ENCODE measurements at places on chromosomes 2 and 18.

DNA sequence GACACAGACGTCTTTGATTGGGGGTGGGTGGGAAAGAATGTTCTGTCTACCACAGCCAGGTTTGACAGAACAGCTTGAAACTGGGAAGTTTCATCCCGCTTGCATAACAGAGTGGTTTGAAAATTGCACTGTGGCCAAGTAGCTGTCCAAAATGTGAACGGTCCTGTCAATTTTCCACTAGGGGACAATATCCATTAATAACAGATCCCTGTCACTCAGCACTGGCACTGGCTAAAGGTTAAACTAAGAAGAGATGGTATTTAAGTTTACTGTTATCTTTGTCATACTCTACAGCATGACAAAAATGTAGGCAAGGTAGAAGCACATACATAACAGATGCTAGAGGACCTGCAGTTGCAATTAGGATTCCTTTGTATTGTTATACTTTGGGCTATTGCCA lies 55.6 kb upstream of the ACMSD start:
- no peak for DNase-seq

GRCh38 chr2:200417366-200417765 lies 92.5 kb downstream of the KCTD18 start:
- DNase-seq: no peak

GRCh38 chr2:47093626-47094025 lies 61.5 kb downstream of the STPG4 start:
- no peak for DNase-seq

DNA sequence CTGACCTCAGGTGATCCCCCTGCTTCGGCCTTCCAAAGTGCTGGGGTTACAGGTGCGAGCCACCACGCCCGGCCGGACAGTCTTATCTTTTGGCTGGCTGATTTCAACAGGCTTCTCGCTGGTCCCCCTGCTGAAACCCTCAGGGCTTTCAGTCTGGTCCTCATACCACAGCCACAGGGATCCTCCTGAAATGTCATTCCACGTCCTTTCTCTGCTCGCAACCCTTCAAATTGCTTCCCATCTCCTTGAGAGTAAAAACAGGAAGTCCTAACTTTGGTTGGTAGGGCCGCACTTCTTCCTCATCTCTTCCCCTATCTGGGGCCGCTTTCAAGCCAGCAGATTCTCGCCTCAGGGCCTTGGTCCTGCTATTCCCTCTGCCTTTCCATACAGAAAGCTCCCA lies 1.4 kb upstream of the CAB39 start:
- no peak for DNase-seq

DNA sequence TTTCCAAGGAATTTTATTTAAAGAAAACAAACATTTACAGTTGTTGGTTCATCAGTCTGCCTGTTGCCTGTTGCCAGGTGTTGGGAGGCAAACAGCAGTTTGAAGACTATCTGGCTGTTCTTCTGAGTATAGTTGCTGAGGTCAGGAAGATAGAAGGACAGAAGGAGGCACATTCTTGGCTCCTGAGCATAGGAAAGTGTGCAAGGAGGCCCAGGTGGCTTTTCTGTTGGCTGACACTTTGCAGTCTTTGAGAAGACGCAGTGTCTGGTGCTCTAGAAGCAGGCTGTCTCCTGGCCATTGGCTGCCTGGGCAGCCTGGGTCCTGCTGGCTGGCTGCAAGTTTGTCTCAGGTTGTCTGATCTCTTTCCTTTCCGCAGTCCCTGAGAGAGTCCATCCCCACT lies 36.4 kb downstream of the TMEM17 start:
- DNase-seq: no peak

GRCh38 chr2:218960309-218961165 lies 1.1 kb downstream of the CDK5R2 start:
- DNase-seq: no peak

DNA sequence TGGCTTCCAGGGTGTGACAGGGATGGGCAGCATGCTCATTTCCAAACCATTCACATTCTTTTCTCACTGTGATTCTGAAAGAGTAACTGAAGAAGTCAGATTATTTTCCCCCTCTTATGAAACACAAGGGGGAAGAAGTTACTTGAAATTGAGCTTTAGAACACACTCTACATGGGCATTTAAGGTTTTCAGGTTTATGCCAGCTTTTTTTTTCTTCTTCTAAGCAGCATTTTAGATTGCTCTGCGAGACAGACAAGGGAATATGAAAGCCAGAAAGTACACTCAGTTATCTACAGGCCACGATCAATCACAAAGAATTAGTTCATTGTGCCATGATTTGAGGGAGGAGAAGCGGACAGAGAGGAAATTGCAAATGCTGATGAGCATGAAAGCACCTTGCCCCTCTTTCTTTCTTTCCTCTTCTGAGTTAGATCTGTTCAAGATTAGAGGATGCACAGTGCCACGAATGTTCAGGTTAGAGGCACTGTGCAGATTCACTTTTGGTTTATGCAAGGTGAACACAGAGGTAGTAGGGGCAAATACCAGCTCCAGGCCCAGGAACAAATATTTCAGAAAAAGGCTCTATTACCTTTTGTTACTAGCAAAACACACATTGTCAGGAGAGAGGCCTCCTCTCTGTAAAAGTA lies 49.2 kb downstream of the CXCR4 start:
- no peak for DNase-seq

DNA sequence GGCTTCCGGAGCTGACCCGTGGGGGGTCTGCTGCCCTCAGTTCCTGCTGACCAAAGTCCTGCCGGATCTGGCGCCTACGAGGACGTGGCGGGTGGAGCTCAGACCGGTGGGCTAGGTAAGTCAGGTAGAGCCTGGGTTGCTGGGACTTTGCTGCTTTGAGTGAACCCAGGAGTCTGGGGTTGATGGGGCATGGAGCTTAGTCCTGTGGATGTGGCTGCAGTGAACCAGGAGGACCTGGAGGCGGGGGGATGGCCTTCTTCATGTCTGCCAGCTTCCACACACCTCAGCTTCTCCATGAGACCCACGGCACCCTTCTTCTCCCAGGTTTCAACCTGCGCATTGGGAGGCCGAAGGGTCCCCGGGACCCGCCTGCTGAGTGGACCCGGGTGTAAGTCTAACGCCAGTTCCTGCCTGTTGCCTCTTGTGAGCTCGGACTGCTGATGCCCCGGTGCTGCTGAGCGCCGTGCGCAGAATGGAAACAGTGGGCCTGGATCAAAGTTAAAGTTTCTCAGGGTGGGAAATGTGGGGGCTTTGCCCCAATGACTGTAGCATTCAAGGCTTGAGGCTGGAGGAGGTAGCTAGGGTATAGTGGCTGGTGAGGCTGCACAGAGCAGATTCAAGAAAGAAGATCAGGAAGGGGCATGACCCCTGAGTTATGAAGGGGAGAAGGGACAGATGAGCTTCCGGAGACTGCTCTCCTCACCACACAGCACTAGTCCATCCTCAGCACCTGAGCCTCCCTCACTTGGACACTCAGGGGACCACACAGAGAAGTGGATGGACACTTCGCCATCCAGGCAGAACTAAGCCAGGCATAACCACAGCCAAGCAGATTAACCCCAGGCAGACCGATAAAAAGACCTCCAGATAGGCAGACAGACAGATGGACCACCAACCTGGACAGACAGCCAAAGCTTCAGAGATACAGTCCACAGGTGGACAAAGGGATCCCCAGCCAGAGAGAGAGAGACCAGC lies 17.3 kb downstream of the PTPN18 start:
- no peak for DNase-seq

DNA sequence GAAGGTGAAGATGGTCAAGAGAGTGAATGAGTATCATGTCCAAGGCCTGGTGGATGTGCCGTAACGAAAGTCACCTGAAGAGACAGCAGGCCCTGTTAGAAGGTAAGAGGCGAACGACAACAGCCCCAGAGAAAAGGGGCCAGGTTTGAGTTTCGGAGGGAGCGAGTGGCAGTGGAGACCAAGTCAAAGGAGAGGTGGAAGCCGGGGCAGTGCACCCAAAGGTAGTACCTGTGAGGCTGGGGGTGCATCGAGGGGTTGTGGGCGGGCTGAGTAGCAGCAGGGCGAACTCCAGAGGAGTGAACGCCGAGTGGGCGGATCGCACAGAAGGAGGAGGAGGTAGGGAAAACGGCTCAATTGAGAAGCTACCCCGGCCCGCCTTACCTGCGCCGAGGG lies 358 bp downstream of the USP37 start:
- peak; percentile 63 for DNase-seq

- DNase-seq: no peak
Observed at GRCh38 chr2:907706-908105, 42.9 kb upstream of the SNTG2 start.

- DNase-seq: no peak
Observed at GRCh38 chr2:156745619-156746018, 309.4 kb downstream of the GPD2 start.

- DNase-seq: no peak
Observed at GRCh38 chr18:24504401-24504800, 44.0 kb downstream of the HRH4 start.

GRCh38 chr18:21054252-21054821 lies 57.3 kb downstream of the ROCK1 start:
- DNase-seq: no peak

- no peak for DNase-seq
Observed at GRCh38 chr2:14137643-14138042, 494.9 kb upstream of the LRATD1 start.

- no peak for DNase-seq
Observed at GRCh38 chr2:29770846-29771245, 150.5 kb downstream of the ALK start.

DNA sequence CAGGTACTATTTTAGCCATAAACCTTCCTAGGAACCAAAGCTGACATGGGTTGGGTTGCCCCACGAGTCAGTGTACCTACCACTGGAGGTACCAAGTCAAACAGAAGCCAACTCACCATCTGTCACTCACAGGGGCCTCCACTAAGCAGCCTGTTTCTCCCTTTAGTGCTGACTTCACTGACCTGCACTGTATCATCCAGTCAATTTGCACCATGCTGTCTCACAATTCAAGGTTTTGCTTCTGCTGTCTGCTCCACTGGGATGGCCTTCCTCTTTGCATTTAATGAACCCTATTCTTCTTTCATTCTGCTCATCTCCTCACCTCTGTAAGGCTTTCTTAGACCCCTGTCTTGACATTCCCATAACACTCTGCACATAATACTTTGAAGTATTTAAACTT lies 47.2 kb downstream of the EIF2AK3 start:
- DNase-seq: no peak

- no peak for DNase-seq
Observed at GRCh38 chr2:109239720-109240119, 110.7 kb downstream of the SH3RF3 start.

GRCh38 chr2:54396798-54397197 lies 59.3 kb upstream of the SPTBN1 start:
- no peak for DNase-seq

DNA sequence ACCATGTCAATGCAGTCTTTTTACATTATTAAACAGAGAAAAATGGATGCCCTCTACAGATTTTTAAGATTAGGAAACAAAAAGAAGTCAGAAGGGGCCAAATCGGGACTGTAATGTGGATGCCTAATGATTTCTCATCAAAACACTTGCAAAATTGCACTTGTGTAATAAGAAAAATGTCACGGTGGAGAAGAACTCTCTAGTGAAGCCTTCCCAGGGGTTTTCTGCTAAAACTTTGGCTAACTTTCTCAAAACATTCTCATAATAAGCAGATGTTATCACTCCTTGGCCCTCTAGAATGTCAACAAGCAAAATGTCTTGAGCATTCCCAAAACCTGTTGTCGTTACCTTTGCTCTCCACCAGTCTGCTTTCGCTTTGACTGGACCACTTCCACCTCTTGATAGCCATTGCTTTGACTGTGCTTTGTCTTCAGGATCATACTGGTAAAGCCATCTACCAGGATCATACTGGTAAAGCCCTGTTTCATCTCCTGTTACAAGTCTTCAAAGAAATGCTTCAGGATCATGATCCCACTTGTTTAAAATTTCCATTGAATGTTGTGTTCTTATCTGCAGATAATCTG lies 226.8 kb downstream of the TNS1 start:
- no peak for DNase-seq

DNA sequence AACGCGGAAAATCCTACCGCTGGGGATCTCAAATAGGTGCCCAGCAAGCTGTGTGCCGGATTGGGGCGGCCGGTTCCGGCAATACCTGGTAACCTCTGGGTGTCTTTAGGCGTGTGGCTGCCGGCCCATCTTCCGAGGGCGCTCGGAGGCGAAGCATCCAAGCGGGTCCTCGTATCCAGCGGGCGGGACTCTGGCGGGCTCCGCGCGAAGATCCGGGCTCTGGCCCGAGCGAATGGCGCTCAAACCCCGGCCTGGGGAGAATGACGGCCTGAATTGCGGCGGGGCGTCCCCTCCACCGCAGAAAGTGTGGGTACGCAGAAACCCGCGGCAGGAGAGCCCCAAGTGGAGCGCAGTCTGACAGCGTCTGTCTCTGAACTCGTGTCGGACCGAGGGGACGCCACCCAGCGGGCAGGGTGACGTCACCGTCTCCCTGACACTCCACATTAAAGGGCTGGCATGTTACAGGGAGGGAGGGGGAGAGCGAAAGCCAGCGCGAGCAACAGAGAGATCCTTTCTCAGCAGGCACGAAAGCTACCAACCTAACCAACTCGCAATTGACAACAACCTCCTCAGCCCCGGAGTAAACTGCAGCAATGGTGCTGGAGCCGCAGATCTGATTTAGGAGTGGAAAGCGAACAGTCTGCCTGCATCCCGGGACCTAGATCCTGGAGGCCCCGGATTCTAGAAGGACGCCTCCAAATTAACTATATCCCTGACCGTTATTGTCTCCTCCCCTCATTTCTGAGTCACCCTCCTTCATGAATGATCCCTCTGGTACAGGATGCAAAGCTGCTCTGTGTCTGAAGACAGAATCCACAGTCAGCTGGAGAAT lies at the start of gene SKOR2:
SKOR2 (minus strand) TSS at position 372 of the 832 bp plus-strand sequence. CDS start 2,477 bp downstream, outside the sequence.
- no peak for DNase-seq

- no peak for DNase-seq
Observed at GRCh38 chr2:25960396-25960795, 21.9 kb downstream of the KIF3C start.

- no peak for DNase-seq
Observed at GRCh38 chr2:139383532-139383931, 603.3 kb upstream of the NXPH2 start.

- no peak for DNase-seq
Observed at GRCh38 chr2:122083256-122084048, 328.0 kb downstream of the TSN start.

DNA sequence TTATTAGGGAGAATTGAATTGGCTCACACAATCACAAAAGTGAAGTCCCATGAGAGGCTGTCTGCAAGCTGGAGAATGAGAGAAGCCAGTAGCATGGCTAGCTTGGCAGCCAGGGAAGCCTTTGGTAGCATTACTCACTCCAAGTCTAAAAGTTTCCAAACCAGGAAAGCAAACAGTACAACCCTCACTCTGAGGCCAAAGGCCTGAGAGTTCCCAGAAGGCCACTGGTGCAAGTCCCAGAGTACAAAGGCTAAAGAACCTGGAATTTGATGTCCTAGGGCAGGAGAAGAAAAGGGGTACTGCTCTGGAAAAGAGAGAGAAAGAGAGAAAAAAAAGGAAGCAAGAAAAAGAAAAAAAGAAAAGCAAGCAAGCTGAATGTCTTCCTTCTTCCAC lies 318.2 kb downstream of the RND3 start:
- no peak for DNase-seq
